Left renal pelvis (tissue), 4 donors: ENCODE measurements at places on chromosomes 5 and 9. TPM values are rescaled to one million over a fixed set of nuclear protein-coding genes. Genes with fewer than 3 reads are reported as not detected.

IL3 gene
- polyA plus RNA-seq, result not detected

DNA sequence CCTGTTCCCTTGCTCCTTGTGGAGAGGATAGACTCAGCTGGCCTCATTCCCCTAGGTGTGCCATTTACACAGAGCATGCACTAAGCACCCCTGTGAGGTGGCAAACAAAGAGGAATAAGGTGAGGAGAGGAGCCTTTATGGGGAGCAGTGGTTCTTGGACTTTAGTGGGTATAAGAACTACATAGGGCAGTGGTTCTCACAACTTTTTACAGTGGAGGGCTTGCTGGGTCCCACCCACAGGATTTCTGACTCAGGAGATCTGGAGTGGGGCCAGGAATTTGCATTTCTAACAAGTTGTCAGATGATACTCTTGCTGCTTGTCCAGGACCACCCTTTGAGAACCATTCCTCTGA, 42.0 kb downstream of the CSF1R start:
- DNase-seq, result no peak

- no peak for DNase-seq
Measured at GRCh38 chr5:173855162-173855994, 32.8 kb upstream of the CPEB4 start.

- DNase-seq, result no peak
Measured at GRCh38 chr9:91882627-91883026, 67.4 kb downstream of the ROR2 start.

GRCh38 chr9:19464061-19464763, 55.4 kb downstream of the ACER2 start:
- no peak for DNase-seq

DNA sequence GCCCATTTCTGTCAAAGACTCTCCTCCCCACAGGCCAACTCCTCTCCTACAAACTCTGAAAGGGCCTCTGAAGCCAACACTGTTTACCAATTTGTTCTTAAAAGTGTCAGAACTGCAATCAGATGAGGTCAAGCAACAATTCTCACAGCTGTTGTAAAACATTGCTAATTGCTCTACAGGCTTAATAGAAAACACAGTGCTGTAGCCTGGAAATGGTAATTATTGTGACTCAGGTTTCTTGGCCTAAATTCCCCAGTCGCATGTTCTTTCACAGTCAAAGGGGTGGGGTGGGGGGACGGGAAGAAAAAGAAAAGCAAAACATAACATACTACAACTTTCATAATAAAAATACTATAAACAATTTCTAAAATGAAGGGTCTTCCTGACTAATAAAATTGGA, 343.2 kb downstream of the DMAC1 start:
- DNase-seq, result no peak

DNA sequence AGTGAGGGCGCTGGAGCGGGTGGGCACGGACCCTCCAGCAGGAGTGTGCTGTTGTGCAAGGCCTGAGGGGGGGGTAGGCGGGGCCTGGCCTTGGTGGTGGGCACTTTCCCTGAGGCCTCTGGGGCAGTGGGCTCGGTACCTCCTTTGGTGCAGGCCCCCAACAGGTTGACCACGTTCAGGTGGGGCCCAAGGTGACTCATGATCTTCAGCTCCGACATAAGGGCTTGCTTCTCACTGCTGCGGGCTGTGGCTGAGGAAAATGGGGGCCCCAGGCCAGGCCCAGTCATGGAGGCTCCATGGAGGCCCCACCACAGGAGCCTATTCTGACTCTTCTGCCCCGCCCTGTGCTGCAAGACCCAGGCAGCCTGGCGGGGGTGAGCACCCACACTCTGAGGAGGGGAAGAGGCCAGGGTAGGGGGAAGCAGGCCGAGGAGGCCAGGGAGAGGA, 31.5 kb downstream of the PDGFRB start:
- DNase-seq, result no peak

DNA sequence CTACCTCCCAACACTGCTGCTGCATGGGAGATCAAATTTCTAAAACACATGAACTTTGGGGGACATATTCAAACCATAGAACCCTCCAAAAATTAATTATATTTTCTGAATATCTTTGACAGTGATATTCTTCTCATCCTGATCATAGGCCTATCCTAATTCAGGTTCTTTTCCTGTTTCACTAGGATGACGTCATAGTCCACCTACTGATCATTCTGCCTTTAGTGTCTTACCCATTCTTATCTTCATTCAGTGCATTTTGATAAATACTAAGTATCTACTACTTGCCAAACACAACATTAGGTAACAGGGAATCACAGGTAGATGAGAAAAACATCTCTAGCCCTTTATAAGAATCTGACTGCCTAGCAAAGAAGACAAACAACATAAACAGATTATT, 179.1 kb upstream of the PRLR start:
- DNase-seq, result no peak

- no peak for DNase-seq
Measured at GRCh38 chr9:107784235-107784958, 294.8 kb upstream of the KLF4 start.

DNA sequence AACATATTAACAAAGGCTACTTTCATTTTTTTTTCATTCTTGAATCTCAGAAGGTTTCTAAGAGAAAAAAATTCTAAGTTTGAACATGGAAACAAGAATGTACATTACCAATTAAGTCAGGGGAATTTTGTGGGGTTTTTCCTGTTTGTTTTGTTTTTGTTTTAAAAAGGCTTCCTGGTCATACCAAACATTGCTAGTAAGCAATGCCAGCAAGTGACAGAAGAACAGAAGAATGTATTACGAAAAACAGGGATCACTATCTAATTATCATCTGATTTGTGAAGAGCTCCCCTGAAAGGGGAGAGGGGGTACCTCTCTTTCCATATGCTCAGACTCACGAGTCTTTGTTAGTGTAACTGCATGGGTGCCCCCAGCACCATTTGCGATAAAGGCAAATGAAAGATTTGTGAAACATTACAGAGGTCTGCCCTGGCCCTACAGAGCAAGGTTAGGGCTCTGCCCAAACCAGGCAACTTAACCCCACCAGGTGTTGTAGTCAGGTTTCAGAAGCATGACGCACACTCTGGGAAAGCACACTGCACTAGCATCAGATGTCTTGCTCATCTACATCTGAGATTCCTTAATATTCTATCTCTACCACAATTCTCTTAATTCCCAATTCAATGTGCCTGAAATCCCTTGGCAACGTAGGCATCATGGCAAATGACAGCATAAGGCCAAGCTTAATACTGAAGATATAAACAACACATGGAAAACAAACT, 268.2 kb downstream of the MLLT3 start:
- no peak for DNase-seq

DNA sequence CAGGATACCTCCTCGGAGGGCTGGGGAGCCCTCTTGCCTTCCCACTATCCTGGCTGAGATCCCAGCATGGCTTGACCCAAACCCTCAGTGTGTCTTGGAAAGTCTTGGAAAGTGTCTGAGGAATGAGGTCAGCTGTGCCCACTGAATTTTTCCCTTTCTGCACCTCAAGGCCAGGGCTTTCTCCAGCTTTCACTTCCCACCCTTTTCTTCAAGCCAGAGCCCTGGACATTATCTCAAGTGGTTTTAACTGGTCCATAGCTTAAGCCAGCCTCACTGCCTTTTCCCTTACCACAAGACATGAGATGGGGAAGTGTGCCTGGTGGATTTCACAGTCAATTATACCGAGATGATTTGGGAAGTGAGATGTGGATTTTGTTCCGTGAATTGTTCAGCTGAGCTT, 35.7 kb upstream of the LHX2 start:
- DNase-seq, result no peak
